AG04449 (cell line): ENCODE measurements at places on chromosomes 1 and 21.

GRCh38 chr1:116325104-116325503 is 47.9 kb upstream of the ATP1A1 start:
- no peak for DNase-seq

GRCh38 chr1:9505143-9505542 is 34.1 kb upstream of the SLC25A33 start:
- no peak for DNase-seq

DNA sequence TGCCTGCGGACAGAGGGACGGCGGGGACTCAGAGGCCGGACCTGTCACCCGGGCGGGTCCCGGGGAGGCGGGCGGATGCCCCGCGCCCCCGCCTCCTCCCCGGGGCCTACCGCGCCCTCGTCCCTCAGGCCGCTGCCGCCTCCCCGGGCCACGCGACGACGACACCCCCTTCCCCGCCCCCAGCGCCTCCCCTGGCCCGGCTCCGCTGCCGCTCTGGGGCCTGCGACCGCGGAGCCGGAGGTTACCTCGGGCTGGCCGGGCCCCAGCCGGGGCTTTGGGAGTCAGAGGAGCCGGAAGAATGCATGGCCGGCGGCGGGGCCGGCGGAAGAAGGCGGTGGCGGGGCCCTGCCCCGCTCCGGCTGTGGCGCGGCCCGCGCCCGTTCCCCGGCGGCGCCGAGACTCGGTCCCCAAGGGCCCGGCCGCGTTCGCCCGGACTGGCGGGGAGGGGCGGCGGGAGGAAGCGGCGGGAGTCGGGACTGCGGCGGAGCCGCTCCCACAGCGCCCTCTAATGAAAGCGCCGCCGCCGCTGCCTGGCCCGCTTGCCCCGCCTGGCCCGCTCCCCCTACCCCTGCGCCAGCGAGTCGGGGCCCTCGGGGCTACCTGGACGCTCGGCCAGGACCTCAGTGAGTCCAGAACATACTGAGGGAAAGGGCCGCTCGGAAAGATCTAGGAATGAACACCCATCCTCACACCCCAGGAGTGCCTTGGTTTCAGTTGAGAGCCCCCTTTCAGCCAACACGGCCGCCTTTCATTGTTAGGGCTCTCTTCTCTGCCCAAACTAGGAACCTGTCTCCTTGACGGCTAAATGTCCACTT is at the start of gene LPGAT1:
TSS of gene LPGAT1 (minus strand) at position 436 of the 815 bp plus-strand sequence. CDS start 1,467 bp downstream, outside the sequence.
- no peak for DNase-seq

GRCh38 chr21:45109831-45110492 is 35.6 kb downstream of the ADARB1 start:
- DNase-seq, result no peak

- DNase-seq, result no peak
Measured at GRCh38 chr1:201041011-201041410, 17.5 kb upstream of the KIF21B start.

- DNase-seq, result no peak
Measured at GRCh38 chr1:55168353-55168752, 46.8 kb downstream of the USP24 start.

- no peak for DNase-seq
Measured at GRCh38 chr1:186741640-186742039, 61.4 kb upstream of the PTGS2 start.

DNA sequence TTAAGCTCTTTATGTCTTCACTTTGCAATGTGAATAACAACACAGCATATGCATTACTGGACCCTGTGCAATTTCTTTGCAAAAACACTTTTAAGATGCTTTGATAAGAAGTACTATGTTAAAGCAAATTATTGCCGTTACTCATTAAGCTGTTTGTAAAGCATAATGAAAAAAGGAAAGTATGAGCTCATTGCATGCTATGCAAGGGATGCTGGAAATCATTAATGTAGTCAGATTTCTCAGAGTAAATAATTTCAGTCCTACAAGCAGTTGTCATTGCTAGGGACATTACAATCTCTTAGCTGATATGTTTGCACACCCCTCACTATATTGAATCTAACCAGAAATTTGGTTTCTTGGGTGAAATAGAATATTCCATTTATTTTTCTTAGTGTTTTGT is 982.5 kb upstream of the ADGRL2 start:
- DNase-seq, result no peak

DNA sequence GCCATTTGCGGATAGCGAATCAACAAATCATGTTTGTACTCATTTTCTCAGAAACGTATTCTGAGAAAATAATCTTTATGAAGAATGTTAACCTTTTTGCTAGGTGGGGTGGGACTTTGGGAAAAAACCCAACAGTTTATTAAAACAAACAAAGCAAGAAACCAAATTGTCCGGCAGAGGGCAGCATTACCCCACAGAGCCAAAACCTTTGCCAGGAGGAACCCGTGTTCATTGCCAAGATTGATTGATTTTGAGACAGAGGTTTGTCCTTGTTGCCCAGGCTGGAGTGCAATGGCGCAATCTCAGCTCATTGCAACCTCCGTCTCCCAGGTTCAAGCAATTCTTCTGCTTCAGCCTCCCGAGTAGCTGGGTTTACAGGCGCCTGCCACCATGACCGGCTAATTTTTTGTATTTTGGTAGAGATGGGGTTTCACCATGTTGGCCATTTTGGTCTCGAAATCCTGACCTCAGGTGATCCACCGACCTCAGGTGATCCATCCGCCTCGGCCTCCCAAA is 70.8 kb upstream of the RHOU start:
- DNase-seq, result no peak

- no peak for DNase-seq
Measured at GRCh38 chr1:99950486-99950885, 19.3 kb upstream of the SLC35A3 start.

- no peak for DNase-seq
Measured at GRCh38 chr1:207698822-207699483, 52.9 kb upstream of the CD46 start.

- DNase-seq, result no peak
Measured at GRCh38 chr1:107793896-107794453, 171.0 kb downstream of the VAV3 start.

GRCh38 chr1:157700732-157701131 is at the start of gene FCRL3:
FCRL3 (minus strand) TSS chr1:157700769; CDS start chr1:157700489, 280 bp downstream.
- DNase-seq, result no peak

DNA sequence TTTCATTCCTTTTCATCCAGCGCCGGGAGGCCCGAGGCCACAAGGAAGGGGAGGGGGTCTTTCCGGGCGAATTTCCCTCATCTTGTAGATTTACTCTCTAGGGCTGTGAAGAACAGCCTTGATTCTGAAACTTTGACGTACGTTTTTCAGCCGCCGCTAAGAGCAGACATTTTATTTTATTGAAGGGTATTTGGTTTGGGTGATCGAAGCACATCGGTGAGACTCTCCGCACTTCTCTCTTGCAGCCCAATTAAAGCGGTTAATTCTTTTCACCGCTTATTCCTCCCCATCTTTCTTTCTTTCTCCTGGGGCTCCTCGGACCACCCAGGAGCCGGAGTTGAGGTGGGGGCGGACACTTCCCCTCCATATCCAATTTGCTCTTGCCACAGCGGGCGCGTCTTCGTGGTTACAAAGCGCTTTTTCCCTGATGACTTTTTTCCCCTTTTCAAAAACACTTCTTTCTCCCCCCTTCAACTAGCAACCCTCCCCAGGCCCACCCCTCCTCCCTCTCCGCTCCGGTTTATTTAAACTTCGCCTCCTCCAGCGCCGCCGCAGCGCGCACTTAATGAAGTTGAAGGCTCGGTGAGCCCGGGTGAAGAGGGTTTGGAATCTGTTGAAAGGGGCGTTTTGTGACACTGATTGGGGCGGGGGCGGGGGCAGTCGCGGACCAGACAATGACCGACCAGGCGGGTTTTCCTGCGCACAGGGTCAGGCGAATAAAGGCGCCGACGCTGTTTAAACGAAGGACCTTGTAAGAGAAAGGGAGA is 5.9 kb downstream of the FOXD2 start:
- DNase-seq, result no peak

DNA sequence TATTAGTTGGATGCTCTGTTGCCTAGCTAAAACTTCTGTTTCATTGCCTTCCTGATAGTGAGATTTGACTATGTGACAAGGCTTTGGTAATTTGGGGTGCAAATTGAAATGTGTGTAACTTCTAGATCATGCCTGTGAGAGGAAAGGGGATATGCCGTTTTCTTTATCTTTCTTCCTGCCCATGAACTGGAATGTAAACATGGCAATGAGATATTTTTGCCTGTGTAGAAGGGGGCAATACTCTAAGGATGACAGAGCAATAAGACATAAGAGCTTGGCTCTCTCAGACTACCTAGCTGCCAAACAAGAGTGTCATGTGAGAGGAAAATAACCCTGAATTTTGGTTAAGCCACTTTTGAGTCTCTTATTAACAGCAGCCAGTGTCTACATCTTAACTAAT is 49.7 kb downstream of the RAP1A start:
- DNase-seq, result no peak

DNA sequence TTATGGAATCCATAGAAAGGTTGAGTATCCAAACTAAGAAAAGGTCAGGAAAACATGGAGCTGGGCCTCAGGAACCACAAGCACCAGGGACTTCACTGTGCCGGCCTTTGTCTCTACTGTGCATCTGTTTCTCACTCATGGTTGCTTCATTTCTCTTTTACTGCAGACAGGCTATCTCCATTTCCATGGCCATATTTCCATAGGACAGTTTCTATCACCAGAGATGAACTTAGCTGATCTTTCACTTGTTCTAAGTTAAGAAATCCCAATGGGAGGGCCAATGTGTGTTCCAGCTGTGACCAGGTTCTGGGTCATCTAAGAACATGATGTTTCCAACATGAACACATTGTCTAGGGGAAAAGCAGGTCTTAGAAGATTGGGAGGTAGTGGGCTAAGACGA is 43.7 kb upstream of the PPP2R5A start:
- no peak for DNase-seq

DNA sequence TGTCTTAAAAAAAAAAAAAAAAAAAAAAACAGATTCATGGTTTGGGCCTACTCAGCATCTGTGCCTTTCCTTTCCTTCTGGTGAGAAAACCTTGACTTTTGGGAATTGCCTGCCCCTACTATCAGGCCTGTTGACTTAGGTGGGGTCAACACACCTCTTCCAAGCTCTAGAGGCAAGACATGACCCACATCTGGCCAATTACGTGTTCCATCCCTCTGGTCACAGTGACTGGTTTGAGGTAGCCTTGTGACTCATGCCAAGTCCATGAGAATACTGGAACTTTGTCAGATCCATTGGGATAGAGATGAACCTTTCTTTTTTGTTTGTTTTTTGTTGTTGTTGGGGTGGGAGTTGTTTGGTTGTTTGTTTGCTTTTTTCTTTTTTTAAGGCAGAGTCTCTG is 37.3 kb upstream of the KHDRBS1 start:
- DNase-seq, result no peak

DNA sequence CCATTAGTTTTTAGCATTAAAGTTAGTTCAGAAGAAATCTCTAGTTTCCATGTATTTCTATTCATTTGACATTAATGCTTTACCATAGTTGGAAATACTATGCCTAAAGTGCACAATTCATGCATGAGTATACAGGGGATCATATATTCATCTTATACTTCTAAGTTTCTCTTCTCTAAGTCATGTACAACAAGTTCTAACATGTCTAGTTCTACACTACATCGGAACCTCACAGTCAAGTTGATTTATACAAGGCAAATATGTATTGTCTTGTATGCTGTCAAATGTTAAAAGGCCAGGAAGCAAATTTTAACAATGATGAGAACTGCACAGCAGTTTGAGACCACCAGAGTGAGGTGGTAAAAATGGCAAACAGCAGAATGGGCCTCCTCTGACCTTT is 22.9 kb upstream of the MOB3C start:
- DNase-seq, result no peak

DNA sequence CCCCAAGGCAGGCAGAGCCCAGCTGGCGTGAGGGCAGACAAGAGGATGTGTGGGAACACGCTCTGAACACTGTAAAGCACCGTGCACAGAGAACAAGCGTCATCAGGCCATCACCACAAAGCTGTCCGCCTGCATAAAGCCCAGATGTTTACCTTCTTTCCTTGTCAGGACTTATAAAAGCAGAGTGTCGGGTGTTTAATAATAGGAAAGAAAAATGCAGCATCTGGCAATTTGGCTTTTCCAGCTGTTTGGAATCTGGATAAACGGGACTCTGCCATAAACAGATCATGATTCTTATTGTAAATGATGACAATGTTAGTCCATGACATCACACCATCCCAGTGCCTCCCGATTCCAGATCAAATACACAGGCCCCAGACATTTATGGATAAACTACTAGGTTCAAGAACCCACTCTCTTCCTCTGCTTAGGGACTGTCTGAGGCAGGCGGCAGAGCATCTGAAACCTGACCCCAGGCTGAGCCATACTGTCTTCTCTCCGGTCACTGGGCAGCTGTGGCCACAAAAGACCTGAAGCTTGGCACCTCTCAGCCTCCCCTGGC is 4.2 kb downstream of the GLIS1 start:
- DNase-seq, result no peak

DNA sequence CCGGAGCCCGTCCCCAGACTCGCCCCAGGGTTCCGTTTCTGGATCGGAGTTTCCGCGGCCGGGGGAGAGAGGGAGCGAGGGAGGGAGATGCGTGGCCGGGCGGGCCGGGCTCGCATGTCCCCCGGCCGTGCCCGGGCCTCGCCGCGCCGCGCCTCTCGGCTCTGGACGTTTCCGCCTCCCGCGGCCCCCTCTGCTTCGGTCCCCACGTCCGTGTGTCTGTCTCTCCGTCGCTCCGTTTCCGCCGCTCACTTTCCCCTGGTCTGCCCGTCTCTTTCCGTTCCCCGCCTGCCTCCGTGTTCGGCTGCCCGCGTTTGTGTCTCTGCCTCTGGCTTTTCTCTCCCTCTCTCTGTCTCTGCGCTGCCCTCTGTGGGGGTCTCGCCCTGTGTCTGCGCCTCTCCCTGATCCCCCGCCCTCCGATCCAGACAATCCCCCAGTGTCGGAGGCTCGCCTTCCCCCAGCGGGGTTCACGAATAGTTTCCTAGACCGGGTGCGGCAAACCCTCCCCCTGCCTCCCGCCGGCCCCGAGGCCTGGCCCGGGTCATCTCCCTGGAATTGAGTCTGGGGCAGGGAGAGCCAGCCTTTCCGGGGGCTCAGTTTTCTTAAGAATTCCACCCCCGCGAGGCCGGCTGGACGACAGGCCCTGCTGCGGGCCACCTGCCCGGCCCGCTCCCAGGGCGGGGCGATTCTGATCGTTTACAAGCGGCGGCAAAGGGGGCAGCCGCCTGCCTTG is 735 bp downstream of the NBL1 start:
- no peak for DNase-seq

DNA sequence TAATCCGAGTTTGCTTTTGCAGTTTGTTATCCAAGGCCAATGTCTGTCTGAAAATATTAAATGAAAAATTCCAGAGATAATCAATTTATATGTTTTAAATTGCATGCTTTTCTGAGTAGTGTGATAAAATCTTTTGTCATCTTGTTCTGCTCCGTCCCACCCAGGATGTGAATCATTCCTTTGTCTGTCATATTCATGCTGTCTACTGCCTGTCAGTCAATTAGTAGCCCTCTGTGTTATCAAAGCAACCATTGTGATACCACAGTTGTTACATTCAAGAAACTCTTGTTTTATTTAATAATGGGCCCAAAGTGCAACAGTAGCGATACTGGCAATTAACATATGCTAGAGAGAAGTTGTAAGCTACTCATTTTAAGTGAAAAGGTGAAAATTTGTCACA is 819.3 kb downstream of the BRINP3 start:
- no peak for DNase-seq

- DNase-seq, result no peak
Measured at GRCh38 chr1:169309178-169310166, 58.1 kb downstream of the NME7 start.
